ENCODE measurements at places on chromosomes 7 and 10. TPM values are rescaled to one million over a fixed set of nuclear protein-coding genes. Genes with fewer than 3 reads are reported as not detected.

Gene TWIST1
- total RNA-seq: 1.3 TPM

- H3K27me3 ChIP-seq: no peaks in the 10 kb centered on the region
- peaks cover 13% of the 10 kb centered on the region for H3K4me1 ChIP-seq
- H3K36me3 ChIP-seq: peaks cover 13% of the 10 kb centered on the region
- no peak for DNase-seq
These were observed 124.0 kb upstream of the PTPN20 start for GRCh38 chr10:46787321-46787615.

Gene BICC1
- total RNA-seq: 5.7 TPM

DNA sequence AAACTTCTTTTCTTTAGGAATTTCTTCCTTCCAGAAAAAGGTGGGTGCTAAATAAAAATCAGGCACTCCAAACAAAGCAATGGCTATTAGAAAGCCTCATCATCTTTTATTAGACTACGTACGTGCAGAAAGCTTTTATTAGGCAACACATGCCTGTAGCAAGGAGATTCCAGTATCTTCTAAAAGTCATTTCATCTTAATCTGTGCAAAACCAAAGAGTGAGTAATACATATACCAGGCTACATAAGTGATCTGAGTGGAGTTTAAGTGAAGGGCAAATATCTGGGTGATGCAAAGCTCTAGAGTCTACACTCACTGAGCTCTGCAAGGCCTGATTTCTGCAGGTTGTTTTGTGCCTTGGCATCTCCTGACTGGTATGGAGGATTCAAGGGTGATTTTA lies 231.7 kb downstream of the ELMO1 start:
- no peak overlapping the region for H3K4me3 ChIP-seq
- H3K27me3 ChIP-seq: no peaks in the 10 kb centered on the region
- H3K27ac ChIP-seq: peak overlapping the region; percentile 57
- H3K36me3 ChIP-seq: peaks cover under 1% of the 10 kb centered on the region
- DNase-seq: no peak

- H3K4me3 ChIP-seq: no peak overlapping the region
- no peaks in the 10 kb centered on the region for H3K36me3 ChIP-seq
- no peaks in the 10 kb centered on the region for H3K27me3 ChIP-seq
- no peak overlapping the region for H3K27ac ChIP-seq
- H3K4me1 ChIP-seq: peaks cover 53% of the 10 kb centered on the region
These were observed 56.4 kb downstream of the VIPR2 start for GRCh38 chr7:159088016-159088865.

DNA sequence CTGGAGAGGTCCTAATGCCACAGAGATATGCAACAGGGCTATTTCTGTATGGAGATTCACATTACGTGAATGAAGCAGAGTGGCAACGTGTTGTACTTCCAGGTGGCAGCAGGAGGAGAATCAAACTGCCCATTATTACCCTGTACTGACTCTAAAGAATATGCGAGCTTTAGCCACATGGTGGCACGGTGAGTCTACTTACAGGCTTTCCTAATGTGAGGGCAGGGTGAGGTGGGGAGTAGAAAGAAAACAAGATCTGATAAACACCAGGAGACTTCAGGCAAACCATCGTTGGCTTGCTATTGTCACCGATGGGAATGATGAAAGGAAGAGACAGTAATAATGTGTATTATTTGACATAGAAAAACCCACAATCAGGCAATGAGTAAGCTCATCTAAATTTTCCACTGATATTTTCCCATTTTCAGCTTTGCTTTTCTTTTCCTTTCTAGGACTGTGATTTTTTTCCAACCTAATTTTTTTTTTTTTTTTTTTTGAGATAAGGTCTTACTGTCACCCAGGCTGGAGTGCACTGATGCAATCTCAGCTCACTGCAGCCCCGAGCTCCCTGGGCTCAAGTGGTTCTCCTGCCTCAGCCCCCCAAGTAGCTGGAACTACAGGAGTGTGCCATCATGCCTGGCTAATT lies 164.3 kb downstream of the BTAF1 start:
- peaks cover 49% of the 10 kb centered on the region for H3K4me1 ChIP-seq
- no peaks in the 10 kb centered on the region for H3K27me3 ChIP-seq
- no peak overlapping the region for H3K4me3 ChIP-seq
- H3K36me3 ChIP-seq: no peaks in the 10 kb centered on the region
- peak overlapping the region; percentile 42 for H3K27ac ChIP-seq
- DNase-seq: peak; percentile 30

Gene HACD1
- 173 TPM for total RNA-seq

- H3K4me1 ChIP-seq: no peaks in the 10 kb centered on the region
- DNase-seq: no peak
- no peak overlapping the region for H3K4me3 ChIP-seq
- H3K36me3 ChIP-seq: no peaks in the 10 kb centered on the region
These were observed 13.6 kb upstream of the VIPR2 start for GRCh38 chr7:159158125-159158887.

Gene CRYGN
- 0.41 TPM for total RNA-seq

DNA sequence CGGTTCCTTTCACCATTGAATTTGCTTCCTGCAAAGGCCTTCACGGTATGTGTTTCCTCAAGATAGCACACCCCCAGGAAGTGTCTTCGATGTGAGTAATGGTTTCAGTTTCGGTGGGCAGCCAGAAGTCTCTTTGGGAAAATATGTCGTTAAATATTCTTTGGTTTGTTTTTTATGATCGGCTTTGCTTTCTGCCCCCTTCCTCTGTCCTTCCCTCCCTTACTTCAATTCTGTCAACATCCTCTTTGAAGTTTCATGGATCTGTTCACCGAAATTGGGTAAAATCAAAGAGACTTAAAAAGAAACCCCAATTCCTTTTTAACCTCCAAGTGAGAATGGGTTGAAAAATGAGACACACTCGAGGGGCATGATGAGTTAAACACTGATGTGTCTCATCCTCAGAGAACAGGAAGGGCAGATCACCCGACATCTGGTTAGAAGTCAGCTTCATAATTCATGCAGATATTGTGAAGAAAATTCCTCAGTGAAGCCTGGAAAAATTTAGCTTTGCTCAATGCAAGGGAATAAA lies 170.8 kb upstream of the HABP2 start:
- H3K36me3 ChIP-seq: no peaks in the 10 kb centered on the region
- H3K4me1 ChIP-seq: peaks cover 20% of the 10 kb centered on the region
- DNase-seq: no peak
- peaks cover 10% of the 10 kb centered on the region for H3K27me3 ChIP-seq
- peak overlapping the region; percentile 82 for H3K27ac ChIP-seq
- H3K4me3 ChIP-seq: peak overlapping the region; percentile 56

Gene MRPL32
- 65.5 TPM for total RNA-seq

Gene RPEL1
- not detected for total RNA-seq

DNA sequence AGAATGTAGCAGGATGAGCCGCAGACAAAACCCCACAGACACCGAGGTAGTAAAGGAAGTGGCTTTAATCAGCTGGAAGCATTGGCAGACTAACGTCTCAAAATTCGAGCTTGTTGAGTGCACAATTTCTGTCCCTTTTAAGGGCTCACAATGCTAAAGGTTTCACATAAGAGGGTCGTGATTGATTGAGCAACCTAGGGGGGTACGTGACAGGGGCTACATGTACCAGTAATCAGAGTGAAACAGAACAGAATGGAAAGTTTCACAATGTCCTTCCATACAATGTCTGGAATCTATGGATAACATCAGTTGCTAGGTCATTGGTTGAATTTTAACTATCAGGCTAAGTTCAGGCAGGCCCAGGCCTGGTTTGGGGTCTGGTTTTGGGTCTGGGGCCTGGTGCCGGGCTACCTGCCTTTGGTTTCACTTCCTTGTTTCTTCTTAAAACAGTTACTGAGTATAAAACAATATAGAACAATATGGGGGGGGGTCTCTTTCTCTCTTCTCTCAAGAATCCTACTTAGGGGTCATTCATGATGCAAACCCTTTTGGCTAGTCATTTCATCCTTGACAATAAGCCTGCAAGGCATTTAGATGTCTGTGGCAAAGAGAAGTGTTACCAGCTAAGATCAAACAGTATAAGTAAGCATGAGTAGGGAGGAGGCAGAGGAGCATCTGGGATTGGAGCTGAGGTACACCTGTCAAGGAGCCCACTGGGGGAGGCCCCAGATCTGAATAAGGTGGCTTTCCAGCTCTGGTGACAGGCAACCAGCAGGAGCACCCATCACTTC lies 364.1 kb downstream of the TNS3 start:
- H3K27ac ChIP-seq: no peak overlapping the region
- H3K4me1 ChIP-seq: no peaks in the 10 kb centered on the region
- H3K27me3 ChIP-seq: no peaks in the 10 kb centered on the region
- H3K4me3 ChIP-seq: no peak overlapping the region
- DNase-seq: no peak

DNA sequence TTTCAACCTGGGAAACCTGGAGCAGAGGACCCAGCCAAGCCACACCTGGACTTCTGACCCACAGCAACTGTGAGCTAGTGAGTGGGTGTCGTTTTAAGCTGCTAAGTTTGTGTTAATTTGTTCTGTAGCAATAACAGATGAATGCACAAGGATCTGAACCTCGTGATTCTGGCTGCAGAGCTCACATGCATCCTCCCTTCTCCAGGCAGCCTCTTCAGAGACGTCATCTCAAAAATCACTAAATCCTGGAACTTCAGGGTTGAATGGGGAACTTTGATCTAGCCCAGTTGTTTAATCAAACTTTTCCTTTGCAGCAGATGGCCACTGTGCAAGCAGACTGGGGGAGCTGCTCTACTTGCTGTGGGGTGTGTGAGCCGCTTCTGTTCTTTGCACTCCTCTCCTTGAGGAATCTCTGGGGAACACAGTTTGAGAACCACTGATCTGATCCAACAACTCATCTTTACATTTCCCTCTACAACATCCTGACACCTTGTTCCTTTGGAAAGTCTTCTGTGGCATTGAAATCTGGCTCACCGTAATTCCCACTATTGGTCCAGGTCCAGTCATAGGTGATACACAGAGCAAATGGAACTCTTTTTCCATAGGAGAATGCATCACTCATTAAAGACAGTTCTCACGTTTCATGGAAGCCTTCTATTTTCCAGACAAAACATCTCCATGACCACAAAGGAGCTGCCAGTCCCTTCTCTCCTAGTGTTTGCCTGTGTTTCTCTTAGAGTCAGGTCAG lies 90.3 kb downstream of the CHN2 start:
- no peaks in the 10 kb centered on the region for H3K27me3 ChIP-seq
- peaks cover 31% of the 10 kb centered on the region for H3K4me1 ChIP-seq

DNA sequence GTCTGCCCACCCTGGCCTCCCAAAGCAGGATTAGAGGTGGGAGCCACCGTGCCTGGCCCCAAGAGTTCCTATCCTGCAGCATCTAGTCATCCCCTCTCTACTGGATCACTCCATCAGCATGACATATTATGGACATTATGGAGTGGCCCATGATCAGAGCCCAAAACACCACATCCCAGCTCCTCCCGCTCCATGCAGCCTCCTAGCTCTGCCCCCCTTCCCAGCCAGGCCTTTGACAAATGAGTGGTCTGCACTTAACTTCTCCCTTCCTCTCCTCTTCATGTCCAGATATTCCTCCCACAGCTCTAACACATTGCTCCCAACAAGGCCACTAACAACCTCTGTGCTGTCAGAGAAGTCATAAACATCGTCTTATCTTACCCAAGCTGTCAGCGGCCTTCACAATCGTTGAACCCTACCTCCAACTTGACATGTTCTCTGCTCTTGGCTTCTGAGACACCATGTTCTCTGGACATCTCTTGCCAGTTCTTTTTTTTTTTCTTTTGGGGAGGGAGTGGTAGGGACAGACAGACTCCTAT lies 187.6 kb downstream of the NSUN6 start:
- DNase-seq: peak; percentile 30
- no peaks in the 10 kb centered on the region for H3K36me3 ChIP-seq
- H3K27ac ChIP-seq: peak overlapping the region; percentile 79
- H3K27me3 ChIP-seq: no peaks in the 10 kb centered on the region

GRCh38 chr7:148688526-148688925 lies 10.2 kb upstream of the CUL1 start:
- H3K4me3 ChIP-seq: no peak overlapping the region
- no peaks in the 10 kb centered on the region for H3K27me3 ChIP-seq
- H3K27ac ChIP-seq: no peak overlapping the region

Gene SAP25
- 1.1 TPM for total RNA-seq

GRCh38 chr7:100044718-100045117 lies 4.9 kb upstream of the ZSCAN21 start:
- H3K4me3 ChIP-seq: no peak overlapping the region
- no peak overlapping the region for H3K27ac ChIP-seq
- no peaks in the 10 kb centered on the region for H3K36me3 ChIP-seq
- DNase-seq: no peak

Gene GARS1
- 42.3 TPM for total RNA-seq

Gene PDIA4
- 32.3 TPM for total RNA-seq

Gene TMEM213
- total RNA-seq: not detected

Gene RBP4
- total RNA-seq: 1.1 TPM

DNA sequence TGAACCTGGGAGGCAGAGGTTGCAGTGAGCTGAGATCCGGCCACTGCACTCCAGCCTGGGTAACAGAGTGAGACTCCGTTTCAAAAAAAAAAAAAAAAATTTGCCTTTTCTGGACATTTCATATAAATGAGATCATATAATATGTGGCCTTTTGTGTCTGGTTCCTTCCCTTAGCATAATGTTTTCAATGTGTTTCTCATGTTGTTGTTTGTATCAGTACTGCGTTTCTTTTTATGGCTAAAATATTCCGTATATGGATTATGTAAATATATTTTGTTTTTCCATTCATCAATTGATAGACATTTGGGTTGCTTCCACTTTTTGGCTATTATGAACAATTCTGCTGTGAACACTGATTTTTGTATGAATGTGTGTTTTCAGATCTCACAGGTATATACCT lies 257.6 kb downstream of the CCDC3 start:
- H3K4me1 ChIP-seq: peaks cover 19% of the 10 kb centered on the region
- H3K27me3 ChIP-seq: no peaks in the 10 kb centered on the region
- H3K4me3 ChIP-seq: no peak overlapping the region
- DNase-seq: no peak
- H3K36me3 ChIP-seq: no peaks in the 10 kb centered on the region

DNA sequence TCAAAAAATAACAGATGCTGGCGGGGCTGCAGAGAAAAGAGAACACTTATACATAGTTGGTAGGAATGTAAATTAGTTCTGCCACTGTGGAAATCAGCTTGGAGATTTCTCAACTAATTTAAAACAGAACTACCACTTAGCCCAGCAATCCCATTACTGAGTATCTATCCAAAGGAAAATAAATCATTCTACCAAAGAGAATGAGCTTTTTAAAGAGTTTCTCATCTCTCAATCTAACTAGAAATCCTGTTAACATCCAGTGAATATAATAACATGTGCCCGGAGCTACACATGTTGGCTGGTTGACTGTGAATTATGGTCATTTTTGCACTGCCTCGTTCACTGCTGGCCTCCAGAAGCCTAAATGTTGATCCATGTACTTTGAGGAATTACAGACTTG lies 39.3 kb downstream of the BET1 start:
- no peak overlapping the region for H3K27ac ChIP-seq
- DNase-seq: no peak
- H3K4me3 ChIP-seq: no peak overlapping the region
- no peaks in the 10 kb centered on the region for H3K27me3 ChIP-seq

Gene CC2D2B
- 0.30 TPM for total RNA-seq

Gene CFAP70
- 2.0 TPM for total RNA-seq

GRCh38 chr10:102413053-102413705 lies 5.4 kb downstream of the PSD start:
- peaks cover 22% of the 10 kb centered on the region for H3K4me1 ChIP-seq
- H3K36me3 ChIP-seq: no peaks in the 10 kb centered on the region
- H3K27me3 ChIP-seq: peaks cover 99% of the 10 kb centered on the region
- no peak overlapping the region for H3K4me3 ChIP-seq

Gene TMEM178B
- total RNA-seq: 35.9 TPM

Gene PTTG1IP2
- not detected for total RNA-seq

Gene ACADSB
- total RNA-seq: 109 TPM

All from left ventricle myocardium inferior (tissue), 1 donor.